ENCODE measurements at places on chromosomes 11 and 22.

DNA sequence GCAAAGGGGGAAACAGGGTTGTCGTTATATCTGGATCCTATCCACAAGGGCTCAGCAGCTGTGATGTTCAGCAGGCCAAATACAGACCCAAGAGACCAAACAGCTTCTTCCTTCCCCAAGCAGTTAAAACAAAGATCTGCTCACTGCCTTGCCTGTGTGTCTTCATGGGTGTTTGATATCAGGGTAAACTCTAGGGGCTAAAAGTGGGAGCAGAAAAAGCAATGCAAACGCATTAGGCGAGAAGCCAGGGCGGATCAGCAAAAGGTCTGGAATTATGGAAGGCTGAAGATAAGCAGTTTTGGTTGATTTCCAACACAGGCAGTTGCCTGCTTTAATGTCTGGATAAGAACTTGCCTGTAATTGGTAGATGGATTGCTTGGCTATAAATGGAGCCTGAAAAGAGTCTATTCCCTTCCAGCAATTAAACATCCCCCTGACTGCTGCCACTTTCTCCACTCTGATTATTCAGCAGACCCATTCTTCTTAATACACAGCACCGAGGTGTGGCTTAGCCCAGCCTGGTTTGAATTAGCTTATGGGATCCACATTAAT, 126.3 kb downstream of the COMMD9 start:
- DNase-seq = no peak

GRCh38 chr11:44702889-44703288, 23.9 kb upstream of the TSPAN18 start:
- no peak for DNase-seq

- no peak for DNase-seq
Measured at GRCh38 chr11:27227736-27228135, 135.3 kb downstream of the CCDC34 start.

DNA sequence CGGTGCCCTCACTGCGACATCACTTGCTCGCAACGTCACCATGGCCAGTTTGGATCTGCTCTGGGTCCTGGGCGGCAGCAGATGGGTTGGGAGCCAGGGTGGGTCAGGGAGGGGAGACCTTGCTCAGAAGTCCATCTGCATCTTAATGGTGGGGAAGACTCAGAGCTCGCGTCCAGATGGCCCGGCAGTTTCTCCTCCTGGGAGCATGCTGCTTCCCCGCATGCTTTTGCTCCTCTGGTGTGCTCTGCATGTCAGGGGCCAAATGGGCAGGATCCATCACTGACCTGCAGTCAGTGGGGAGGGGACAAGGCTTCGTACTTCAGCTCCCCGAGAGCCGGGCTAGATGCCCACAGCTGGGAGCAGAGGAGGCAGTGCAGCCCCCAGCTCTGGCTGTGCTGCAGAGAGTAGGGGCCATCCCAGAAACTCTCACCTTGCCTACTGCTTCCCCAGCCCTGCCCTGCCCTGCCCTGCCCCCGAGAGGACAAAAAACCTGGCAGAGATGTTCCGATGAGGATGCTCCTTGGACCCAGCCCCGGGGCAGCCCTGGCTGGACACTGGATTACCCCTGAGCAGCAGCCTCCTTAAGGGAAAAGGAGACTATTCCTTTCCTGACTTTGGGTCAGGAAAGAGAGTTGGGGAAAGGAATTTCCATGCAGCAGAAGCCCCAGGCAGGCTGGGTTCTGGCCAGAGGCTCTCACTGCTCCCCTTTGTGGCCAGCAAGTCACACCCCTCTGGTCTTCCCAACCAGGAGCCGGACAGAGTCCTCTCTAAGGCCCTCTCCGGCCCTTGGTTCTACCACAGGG, 149.9 kb downstream of the PKNOX2 start:
- DNase-seq = no peak

GRCh38 chr11:64053699-64054098, 18.0 kb downstream of the FLRT1 start:
- DNase-seq = no peak

- no peak for DNase-seq
Measured at GRCh38 chr11:17744151-17744940, 9.8 kb downstream of the KCNC1 start.

All from CD4-positive, alpha-beta T cell treated with Interleukin-12 subunit alpha and Interleukin-12 subunit beta, for 1 hour (primary cell).